CD4-positive, alpha-beta T cell treated with Interleukin-2 at 100 ng/mL for 4 hours (primary cell): ENCODE measurements at places on chromosomes 5 and 9.

DNA sequence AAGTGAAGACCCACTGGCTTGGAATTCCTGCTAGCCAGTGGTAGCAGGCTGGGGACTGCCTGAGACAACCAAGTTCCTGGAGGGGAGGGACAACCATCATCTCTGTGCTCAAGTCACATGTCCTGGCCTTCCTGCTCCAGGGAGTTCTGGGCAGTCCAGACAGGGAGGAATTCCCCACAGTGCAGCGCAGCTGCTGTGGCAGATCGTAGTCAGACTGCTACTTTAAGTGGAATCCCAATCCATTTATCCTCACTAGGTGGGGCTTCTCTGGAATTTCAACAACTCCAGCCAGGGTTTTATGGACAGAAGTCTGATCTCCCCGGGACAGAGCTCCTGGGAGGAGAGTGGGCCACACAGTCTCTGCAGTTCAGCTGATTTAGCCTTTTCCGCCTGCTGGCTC lies 20.9 kb upstream of the OR5C1 start:
- no peak for DNase-seq

- DNase-seq = no peak
These were observed 33.4 kb downstream of the GRIA1 start for GRCh38 chr5:153523831-153524230.

- no peak for DNase-seq
These were observed 1.4 kb downstream of the DOK3 start for GRCh38 chr5:177508221-177508611.

GRCh38 chr5:131899686-131900085 lies 45.8 kb downstream of the MEIKIN start:
- no peak for DNase-seq

DNA sequence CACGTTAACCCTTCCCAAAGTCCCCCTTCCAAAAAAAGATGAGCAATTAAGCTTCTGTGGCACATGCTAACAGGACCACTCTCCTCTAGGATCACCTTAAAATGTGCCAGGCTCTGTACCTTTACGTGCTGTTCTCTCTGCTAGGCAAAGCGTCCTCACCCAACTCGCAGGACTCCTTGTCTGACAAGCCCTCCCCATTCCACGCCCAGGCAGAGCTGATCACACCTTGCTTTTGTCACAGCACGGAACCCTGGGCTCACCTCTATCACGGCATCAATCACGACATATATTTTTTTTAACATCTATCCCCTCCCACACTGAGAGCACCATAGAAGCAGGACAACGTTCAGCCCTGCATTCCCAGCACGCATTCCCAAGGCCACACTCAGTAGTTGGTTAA lies 47.1 kb downstream of the CDK5RAP2 start:
- DNase-seq = no peak

DNA sequence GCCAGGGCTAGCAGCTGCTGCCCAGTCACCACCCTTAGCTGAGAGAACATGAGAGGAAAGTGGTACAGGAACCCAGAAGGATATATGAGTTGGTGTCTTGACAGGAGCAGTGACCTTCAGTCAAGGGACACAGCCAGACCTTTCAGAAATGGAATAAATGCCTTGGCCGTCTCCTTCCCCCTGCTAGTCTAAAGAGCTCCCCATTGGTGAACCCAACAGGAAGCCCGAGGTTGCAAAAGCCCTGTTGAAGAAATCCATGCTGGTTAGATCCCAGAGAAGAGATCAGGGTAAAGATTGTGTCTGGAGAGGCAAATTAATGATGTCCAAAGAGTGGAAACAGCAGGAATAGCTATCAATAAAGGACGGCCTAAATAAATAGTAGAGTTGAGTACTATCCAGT lies 244.5 kb downstream of the NR3C1 start:
- DNase-seq = no peak

GRCh38 chr5:61289669-61290306 lies 42.3 kb upstream of the ZSWIM6 start:
- DNase-seq = no peak

- no peak for DNase-seq
These were observed 6.5 kb upstream of the EBF1 start for GRCh38 chr5:159106193-159106568.
